PC-9 (cell line): ENCODE measurements at places on chromosomes 12 and 14.

- no peak for DNase-seq
Measured at GRCh38 chr14:29721586-29721985, 206.1 kb downstream of the PRKD1 start.

- DNase-seq, result no peak
Measured at GRCh38 chr12:114764510-114764909, 80.5 kb upstream of the TBX3 start.

DNA sequence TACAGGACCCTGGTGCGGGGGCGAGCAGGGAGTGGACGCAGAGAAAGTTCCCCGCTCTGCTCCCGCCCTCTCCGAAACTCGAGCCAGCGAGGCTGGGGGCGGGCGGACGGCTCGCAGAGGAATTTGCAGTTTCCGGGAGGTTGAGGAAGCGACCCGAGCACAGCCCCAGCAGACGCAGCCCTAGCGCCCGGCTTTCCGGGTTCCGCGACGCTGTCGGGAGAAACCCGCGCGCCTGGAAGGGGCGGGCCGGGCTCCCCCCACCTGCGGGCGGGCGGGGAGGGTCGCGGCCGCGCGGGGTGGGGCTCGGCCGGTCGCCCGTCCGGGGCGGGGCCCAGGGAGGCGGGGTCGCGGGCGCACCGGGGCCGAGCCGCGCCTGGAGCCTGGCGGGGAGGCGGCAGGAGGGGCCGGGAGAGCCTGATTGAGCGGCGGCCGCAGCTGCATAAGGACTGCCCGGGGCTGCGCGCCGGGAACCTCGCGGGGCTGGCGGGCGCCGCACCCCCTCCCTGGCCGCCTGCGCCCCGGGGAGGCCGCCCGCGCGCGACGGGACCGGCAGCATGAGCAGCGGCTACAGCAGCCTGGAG, at the start of gene RASSF3:
Gene RASSF3 (plus strand): TSS at position 417 of the 581 bp plus-strand sequence. CDS start 138 bp downstream, at position 555.
- peak; percentile 70 for DNase-seq

DNA sequence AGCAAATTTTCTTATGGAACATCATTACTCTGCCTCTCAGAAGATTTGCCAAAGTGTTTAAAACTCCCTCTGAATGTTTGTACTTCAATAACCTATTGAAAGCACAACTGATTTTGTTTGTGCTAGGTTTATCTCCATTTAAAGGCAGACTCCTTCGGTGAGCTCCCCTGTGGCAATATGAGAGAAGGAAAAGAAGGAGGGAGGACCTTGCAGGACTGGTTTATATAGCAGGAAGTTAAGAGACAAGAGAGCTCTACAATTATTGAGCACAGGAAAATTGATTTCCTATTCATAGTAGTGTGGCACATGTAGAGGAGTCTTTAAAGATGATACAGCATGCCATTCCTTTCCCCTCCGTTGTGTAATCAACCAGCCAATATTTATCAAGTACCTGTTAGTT, 75.5 kb downstream of the PDE3A start:
- no peak for DNase-seq

- peak; percentile 98 for DNase-seq
Measured at GRCh38 chr14:103206836-103207387, 83.7 kb downstream of the TNFAIP2 start.

DNA sequence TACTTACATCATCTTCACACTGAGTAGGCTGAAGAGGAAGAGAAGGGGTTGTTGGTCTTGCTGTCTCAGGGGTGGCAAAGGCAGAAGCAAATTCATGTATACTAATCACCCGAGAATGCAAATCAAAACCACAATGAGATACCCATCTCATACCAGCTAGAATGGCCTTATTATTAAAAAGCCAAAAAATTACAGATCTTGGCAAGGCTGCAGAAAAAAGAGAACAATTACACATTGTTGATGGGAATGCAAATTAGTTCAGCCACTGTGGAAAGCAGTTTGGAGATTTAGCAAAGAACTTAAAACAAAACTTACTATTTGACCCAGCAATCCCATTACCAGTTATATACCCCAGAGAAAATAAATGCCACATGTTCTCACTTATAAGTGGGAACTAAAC, 154.9 kb downstream of the SEC23A start:
- DNase-seq, result no peak

DNA sequence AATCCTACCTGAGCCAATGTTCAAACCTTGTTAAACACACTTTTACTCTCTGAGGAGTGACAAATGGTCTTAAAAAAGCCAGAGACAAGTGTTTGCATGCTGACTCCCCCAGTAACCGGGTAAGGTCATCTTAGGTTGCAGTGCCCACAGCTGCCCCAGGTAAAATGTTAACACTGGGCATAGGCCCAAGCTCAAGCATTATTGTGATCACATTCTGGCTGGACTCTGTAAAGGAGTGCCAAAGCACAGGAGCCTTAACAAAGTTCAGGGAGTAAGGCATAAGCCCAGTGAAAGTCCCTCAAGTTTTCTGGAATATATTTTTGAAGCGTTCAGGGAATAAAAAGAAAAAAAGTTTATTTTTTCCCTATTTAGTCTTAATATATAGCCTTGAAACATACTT, 8.6 kb downstream of the EDDM3A start:
- DNase-seq, result no peak

- no peak for DNase-seq
Measured at GRCh38 chr12:54759751-54760150, 94.6 kb upstream of the MUCL1 start.

GRCh38 chr12:73452672-73453469, 1084.8 kb upstream of the ATXN7L3B start:
- DNase-seq, result no peak

DNA sequence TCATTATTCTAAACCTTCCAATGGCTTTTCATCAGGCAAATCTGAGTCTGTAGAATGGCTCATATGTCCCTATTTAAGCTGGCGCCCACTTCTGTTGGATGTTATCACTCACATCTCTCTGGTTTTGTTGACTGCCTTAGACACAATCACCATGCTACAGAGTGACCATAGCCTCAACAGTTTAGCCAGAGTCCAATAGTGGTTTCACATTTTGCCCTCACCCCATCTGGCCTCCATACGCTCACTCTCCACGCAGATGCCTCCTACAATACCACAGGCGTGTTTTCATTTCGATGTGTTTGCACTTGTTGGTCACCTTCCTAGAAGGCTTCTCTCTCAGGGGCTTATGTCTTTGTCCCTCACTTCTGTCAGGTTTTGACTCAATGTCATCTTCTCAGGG, 3.4 kb downstream of the KLRB1 start:
- DNase-seq, result no peak

- DNase-seq, result no peak
Measured at GRCh38 chr14:75877884-75878283, 103.9 kb downstream of the TGFB3 start.

DNA sequence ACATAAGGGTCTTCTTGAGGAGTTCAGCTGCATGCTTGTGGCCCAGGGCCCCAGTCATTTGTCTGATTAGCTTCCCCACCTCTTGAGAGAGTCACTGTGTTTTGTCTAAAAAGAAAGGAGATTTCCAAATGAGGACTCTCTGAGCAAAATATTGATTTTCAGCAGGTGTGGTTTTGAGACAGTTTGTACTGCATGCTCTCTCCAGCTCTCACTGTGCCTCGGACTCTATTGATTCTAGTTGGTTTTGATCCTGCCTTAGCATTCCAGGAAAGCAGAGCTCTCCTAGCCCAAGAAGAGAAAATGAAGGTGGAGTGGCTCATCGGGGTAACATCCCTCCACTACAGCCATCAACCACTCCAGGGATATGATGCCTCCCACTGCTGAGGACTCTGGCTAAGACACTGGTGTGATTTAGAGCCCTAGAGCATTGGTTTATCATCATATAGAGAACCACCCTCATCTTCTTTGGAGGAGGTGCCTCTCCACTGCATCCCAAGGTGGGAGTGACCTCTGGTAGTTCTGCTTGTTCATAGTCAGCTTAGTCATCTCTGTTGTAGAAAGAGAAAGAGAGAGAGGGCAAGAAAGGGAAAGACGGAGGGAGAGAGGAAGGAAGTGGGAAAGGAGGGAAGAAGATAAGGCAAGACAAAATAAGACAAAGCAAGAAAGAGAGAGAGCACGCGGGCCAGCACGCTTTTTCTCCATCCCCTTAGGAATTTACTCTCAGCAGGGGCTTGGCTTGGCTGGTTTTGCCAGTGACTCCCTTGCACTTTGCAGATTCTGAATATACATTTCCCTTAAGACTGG, 365.6 kb downstream of the DPF3 start:
- no peak for DNase-seq

GRCh38 chr12:83005534-83006197, 319.0 kb downstream of the TMTC2 start:
- no peak for DNase-seq

DNA sequence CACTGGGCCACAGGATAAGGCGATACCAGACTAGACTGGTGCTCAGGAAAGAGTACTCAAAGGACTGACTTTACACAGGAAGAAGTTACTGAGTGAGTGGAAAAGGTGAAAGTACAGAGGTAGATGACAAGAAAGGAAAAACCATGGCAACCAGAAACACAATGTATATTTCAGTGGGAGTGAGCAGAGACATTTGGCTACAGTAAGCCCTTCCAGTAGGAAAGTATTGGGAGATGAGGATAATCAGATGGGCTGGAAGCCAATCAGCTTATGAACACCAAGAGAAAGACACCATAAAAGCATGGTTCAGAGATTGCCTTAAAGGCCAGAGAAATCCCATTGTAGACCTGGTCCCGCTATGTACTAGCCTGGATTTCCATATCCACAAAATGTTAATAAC, 51.6 kb downstream of the TMTC1 start:
- DNase-seq, result no peak

DNA sequence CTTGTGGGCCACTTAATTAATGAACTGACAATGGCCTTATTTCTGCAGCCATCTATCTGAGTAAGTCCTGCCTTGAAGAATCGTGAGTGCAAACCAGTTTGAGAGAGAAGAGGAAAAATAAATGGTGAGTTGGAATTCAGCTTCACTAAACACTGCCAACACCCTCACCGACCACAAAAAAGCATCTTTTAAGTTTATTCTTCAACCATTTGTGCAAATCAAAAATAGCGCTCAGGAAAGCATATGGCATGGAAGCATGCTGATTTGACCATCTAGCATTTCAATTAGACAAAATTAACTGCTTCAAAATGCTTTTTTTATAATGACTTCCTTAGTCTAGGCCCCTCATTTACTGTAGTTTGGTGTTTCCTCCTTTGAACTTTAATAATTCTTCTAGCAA, 294.0 kb downstream of the PPFIA2 start:
- no peak for DNase-seq

DNA sequence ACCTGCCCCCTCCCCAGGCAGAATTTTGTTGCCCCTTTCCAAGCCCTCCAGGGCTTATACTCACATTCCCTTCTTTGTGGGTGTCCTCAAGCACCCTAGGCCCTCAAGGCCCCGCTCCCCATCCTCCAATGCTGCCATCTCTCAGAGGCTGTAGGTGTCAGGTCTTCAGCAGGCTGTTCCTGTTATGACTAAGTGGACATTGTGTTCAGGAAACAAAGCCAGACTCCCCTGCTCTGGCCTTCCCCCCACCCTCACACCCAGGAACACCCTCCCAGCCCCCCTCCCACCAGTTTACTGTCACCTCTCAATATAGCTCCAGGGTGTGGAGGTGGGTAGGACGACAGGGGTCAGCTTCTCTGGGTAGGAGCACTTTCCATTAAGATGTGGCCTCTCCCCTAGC, 1.4 kb upstream of the MYH6 start:
- DNase-seq, result no peak

DNA sequence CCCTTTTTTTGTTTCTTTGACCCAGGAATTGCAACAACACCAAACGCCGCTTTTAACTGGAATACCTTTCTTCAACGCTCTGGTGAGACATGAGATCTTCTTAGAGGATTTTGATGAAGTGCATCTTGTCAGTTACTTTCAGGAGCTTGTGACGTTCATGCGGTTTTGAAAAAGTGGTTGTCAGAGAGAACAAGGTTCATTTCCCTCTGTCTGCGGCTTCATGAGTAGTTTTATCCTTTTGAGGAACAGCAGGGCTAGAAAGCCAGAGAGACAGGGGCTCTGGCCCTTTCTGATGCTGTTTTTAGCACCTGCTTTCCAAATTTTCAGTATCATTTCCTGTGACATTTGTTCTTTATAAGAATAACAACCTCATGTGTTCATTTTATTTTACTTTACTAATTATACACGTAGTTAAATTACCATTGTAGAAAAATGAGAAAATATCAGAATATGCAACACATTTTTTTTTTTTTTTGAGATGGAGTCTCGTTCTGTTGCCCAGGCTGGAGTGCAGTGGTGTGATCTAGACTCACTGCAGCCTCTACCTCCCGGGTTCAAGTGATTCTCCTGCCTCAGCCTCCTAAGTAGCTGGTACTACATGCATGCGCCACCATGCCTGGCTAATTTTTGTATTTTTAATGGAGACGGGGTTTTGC, 61.8 kb downstream of the GLT1D1 start:
- no peak for DNase-seq

DNA sequence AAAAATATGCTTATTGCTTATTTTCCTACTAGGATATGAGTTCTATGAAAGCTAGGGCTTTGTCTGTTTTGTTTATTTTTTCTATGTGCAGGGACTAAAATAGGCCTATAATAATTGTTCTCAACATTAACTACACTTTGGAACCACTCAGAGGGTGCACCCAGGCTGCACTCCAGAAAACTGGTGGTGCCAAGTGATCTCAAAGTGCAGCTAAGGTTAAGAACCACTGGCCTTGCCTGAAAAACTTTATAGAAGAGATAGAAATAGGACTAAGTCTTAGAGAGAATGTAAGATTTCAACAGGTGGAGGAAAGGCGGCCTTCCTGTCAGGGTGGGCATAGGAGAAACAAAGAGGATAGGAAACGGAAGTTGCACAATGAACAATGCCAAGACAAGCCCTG, 37.7 kb upstream of the NR1H4 start:
- DNase-seq, result no peak

- DNase-seq, result no peak
Measured at GRCh38 chr12:20188930-20189653, 179.2 kb upstream of the PDE3A start.

DNA sequence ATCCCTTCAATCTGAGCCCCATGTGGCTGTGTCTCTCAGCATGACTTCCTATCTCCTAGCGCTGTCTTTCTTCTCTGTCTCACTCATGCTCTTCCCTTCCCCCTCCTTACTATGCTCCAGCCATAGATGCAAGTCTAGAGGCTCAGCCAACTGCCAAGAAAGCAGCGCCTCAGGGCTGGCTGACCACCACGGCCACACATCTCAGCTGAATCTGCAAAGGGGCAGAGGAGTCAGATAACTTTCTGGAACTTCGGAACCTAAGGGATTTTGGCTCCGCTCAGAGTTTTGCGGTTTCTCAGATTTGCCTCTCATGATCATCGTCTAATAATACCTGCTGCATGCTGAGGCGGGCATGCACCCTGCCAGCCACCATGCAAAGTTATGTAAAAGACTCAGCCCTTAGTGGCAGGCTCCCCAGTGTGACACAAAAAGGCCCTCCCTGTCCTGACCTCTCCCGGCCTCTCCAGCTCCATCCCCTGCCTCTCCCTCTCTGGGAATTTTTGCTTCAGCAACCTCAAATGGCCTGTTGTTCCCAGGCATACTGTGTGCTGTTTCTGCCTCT, 5.0 kb upstream of the FGF6 start:
- DNase-seq, result no peak
